Metanephros (tissue), 2 donors: ENCODE measurements at places on chromosomes 13 and 19. TPM values are rescaled to one million over a fixed set of nuclear protein-coding genes. Genes with fewer than 3 reads are reported as not detected.

RB1 gene
- total RNA-seq: 38.4 TPM

ATP4B gene
- total RNA-seq: 0.41 TPM

PSPN gene
- total RNA-seq: 2.5 TPM

C19orf38 gene
- total RNA-seq: 6.4 TPM

ATP1A3 gene
- 0.53 TPM for total RNA-seq

APLP1 gene
- 10.3 TPM for total RNA-seq

PBX4 gene
- total RNA-seq: 5.3 TPM

ANGPTL4 gene
- 5.0 TPM for total RNA-seq

CD37 gene
- 16.5 TPM for total RNA-seq

SIAH3 gene
- total RNA-seq: 0.99 TPM
